Activated CD8-positive, alpha-beta T cell treated with anti-CD3 and anti-CD28 coated beads for 36 hours (primary cell): ENCODE measurements at places on chromosomes 4 and X. TPM values are rescaled to one million over a fixed set of nuclear protein-coding genes. Genes with fewer than 3 reads are reported as not detected.

DNA sequence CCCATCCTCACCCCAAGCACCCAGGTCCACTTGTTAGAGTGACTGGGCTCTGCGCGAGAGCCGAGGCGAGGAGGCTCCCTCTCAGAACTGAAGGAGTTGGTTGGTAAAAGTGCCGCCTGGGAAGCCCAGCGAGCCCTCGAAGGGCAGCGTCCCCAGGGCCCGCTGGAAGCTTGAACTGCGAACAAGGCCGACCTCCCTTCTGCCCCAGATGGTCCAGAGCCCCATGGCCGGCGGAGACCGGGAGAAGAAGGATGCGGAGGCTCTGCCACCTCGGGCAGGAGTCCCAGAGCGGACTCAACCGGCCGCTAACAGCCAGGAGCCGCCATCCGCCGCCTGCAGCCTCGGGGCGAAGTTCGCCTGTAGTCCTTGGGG, 116.3 kb upstream of the TEX13C start:
- no peak for DNase-seq

- no peak for DNase-seq
These were observed 28.3 kb upstream of the GAB1 start for GRCh38 chr4:143308377-143308776.

The CHST7 gene
- total RNA-seq = 2.8 TPM

The DCX gene
- not detected for total RNA-seq

DNA sequence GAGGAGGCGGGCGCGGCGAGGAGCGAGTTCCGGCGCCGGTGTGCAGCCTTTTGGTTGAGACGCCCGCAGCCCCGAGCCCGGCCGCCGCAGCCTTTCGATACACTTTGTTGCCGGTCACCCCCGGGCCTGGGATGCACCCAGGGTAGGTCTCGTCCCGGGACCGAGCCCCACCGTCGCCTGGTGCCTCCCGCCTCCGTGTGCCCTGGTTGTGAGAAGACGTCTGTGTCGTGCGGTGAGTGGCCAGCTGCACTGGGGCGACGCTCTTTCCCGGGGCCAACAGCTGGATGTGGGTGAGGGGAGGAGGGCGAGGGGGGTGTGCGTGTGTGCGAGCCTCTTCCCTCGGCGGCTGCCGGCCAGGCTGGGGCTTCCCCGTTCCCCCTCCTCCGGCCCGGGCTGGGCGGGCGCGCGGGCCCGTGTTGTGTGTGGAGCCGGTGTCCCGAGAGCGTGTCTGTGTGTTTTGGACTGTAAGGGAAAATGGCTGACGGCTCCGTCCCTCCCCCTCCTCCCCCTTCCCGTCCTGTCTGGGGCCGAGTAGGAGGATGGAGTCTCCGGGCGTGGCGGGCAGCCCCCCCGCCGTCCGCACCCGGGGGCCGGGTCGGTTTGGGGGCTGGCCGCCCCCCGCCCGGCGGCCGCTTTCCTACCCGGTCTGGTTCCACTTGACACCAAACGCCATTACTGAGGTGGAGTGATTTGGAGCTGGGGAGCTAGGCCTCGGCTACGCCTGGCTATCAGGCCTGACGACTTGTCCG, 807 bp downstream of the USP9X start:
- peak; percentile 54 for DNase-seq

GRCh38 chr4:150167054-150167453, 88.8 kb downstream of the DCLK2 start:
- no peak for DNase-seq

GRCh38 chr4:16593386-16593785, 305.1 kb downstream of the LDB2 start:
- DNase-seq = no peak

DNA sequence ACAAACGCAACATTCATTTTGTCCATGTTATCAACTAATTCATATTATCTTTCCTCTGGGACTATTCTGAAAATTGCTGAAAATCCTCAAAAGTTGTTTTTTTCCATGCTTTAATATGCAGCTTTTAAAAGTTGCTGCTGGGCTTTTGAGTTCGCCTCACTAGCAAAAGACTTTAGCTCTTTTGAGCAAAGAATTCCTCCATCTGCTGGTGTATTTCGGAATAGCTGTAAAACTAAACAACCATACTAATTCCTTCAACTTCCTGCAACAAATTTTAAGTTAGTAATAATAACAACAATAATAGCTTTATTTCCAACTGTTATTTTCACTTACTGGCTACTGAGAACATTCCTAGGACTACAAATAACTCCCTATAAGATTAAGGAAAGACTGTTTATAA, 124.5 kb upstream of the PLAC1 start:
- DNase-seq = no peak

GRCh38 chr4:82523179-82523578, 38.6 kb downstream of the TMEM150C start:
- no peak for DNase-seq
